Temporal lobe (tissue), 4 donors: ENCODE measurements at places on chromosomes 3 and 15. TPM values are rescaled to one million over a fixed set of nuclear protein-coding genes. Genes with fewer than 3 reads are reported as not detected.

GALNT15 gene
- 2.2 TPM for total RNA-seq

CD96 gene
- total RNA-seq = 0.25 TPM

PATL2 gene
- not detected for total RNA-seq

BFSP2 gene
- 0.25 TPM for total RNA-seq

P2RY12 gene
- 15.0 TPM for total RNA-seq

FYCO1 gene
- total RNA-seq = 3.4 TPM

KLHL40 gene
- total RNA-seq = not detected

GOLGA8T gene
- 0.49 TPM for total RNA-seq

ACTRT3 gene
- total RNA-seq = 2.2 TPM

EPHA6 gene
- total RNA-seq = 51.1 TPM

ONECUT1 gene
- not detected for total RNA-seq

STRIT1 gene
- total RNA-seq = not detected

GOLGA6A gene
- not detected for total RNA-seq

ROPN1 gene
- not detected for total RNA-seq

ACKR4 gene
- under 0.01 TPM for total RNA-seq

LRRK1 gene
- total RNA-seq = 0.98 TPM

CAMK2N2 gene
- total RNA-seq = 3.0 TPM

GHSR gene
- total RNA-seq = not detected

COX17 gene
- 12.3 TPM for total RNA-seq

SUSD5 gene
- total RNA-seq = 1.7 TPM

SI gene
- not detected for total RNA-seq

NT5DC2 gene
- 52.1 TPM for total RNA-seq

MCTP2 gene
- total RNA-seq = 0.74 TPM

TEX55 gene
- not detected for total RNA-seq

ANKRD34C gene
- total RNA-seq = under 0.01 TPM

VILL gene
- total RNA-seq = 9.1 TPM

GXYLT2 gene
- 4.7 TPM for total RNA-seq
